ENCODE measurements at places on chromosomes 3 and 15. TPM values are rescaled to one million over a fixed set of nuclear protein-coding genes. Genes with fewer than 3 reads are reported as not detected.

DNA sequence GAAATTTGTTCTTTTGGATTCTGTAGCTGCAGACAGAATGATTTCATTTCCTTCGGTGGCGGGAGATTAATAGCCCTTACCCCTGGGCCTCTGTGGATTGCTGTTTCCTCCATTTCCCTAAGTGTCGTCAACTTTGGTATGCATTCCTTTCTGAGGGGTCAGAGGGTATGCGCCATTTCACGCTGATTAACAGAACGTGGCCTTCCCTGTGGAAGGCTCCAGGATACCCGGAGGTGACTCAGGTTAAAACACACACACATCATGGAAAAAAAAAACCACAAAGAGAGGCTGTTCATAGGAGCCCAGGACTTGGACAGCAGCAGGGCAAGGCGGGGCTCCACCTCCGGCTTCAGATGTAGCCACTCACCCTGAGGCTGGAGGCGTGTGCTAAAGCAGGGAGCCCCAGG, 51.9 kb downstream of the EPHB1 start:
- no peak for DNase-seq

DNA sequence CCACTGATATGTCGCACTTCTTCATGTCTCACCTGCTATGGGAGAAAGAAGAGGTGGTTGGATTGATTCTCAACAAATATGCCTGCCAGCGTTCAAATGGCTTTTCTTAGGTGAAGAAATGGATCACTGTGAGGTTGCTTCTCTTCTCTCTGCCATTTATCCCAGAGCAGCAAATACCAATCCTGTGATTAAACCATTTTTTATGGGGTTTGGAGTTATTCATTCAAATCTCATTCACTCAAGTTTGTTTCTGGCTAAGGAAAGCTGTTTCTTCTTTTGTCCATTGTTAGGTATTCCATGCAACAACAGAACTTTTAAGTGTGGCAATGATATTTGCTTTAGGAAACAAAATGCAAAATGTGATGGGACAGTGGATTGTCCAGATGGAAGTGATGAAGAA, 12.2 kb upstream of the C3orf52 start:
- no peak for DNase-seq

DNA sequence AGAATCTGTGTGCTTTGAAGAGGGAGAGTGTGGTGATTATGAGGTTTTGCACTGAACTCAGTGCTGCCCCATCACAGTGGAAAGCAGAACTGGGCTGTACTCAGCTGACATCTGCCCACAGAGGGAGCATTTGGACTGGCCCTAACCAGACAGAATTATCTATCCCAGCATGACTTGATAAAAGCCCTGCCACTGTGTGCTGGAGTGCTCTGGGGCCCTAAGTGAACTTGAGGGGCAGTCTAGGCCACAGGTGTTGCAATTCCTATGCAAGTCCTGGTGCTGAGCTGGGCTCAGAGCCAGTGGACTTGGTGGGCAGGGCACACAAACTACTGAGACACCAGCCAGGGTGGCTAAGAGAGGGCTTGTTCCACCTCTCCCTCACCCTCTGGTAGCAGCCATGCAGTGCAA, 269.2 kb upstream of the CTNNB1 start:
- DNase-seq: no peak

- no peak for DNase-seq
Measured at GRCh38 chr15:97350813-97351212, 609.7 kb upstream of the ARRDC4 start.

DNA sequence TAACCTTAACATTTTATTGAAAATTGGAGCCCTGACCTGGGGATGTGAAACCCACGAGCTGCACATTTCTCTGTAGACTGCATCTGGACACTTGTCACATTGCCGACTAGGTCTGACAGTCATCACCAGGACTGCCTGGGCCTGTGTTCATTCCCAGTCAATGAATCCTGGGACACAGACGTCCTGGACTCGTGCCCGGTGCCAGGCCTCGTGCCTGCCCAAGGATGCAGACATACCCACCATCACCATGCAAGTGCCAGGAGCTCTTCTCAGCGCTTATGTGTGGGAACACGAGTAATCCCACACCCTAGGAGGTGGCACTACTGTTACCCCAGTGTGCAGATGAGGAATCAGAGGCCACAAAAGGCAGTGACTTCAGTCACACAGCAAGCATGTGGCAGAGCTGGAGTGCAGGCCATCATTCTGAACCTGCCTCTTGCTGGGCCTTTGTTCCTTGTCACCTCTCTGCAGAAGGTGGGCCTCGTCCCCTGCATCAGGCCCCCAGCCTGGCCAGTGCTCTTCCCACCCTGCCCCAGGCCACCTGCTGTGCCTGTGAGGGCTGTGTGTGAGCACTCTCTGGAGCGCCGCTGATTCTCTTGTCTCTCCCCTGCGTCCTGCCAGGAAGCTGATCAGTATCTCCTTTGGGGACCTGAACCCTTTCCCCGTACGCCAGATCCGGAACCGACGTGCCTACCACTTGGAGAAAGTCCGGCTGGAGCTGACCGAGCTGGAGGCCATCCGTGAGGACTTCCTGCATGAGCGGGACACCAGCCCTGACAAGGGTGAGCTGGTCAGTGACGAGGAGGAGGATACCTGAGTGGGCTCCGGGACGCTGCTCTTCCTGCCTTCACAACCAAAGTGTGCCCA, 58.5 kb downstream of the ADAMTS7 start:
- DNase-seq: no peak

DNA sequence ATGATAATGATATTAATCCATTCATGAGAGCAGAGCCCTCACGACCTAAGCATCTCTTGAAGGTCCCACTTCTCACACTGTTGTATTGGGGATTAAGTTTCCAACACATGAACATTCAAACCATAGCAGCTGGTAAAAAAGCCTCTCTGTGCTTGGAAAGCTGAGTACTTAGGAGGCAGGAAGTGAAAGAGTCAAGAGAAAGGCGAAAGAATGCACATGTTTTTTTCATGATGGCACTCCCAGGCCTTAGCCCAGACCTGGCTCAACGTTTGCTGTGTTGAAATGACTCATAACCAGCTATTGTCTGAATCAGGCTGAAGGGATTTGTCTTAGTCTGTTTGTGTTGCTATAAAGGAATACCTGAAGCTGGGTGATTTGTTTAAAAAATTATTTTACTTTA, 84.4 kb upstream of the RGMA start:
- DNase-seq: no peak

DNA sequence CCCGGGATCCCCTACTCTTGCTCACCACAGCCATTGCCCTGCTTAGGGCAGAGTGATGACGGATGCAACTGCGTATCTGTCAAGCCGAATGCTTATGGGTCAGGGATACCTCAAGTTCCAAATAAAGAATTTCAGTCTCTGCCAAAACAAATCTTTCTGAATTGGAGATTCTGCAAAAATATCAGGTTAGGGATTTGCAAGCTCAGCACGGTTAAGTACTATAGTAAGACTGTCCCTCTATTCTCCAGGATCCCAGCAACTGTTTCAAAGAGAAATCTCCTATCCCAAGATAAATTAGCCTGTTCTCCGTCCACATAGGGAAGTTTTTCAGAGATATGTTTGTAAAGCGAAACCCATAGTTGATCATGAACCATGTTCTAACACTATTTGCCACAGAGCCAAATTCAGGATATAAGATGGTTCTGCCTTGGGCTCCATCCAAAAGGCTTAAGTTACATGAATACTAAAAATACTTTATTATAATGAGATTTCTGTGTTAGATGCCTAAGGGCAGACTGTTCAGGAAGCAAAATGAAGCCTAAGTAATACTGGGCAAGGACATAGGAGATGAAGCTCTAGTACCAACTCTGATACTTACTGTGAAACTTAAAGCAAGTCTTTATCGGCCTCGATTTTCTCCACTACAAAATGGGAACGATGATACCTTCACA, 100.1 kb upstream of the LPP start:
- DNase-seq: no peak

- DNase-seq: no peak
Measured at GRCh38 chr3:197181741-197182140, 116.7 kb downstream of the DLG1 start.

DNA sequence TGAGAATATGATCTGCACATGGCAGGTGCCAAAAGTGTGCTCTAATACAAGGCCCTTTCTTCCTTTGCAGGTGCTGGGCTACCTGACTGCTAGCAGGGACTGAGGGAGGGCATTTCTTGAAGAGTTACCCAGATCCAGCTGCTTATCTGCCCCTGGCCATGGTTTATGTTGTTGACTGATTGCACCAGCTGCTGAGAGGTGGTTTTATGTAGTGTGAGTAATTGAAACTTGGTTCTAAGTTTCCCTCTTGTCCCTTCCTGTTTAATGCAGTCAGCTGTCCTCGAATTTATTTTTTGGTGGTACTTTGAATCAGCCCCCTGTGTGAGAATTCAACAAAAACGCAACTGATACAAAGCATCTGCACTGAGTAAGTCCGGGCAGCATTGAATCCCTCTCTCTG, 288.3 kb upstream of the C2CD4B start:
- no peak for DNase-seq

DNA sequence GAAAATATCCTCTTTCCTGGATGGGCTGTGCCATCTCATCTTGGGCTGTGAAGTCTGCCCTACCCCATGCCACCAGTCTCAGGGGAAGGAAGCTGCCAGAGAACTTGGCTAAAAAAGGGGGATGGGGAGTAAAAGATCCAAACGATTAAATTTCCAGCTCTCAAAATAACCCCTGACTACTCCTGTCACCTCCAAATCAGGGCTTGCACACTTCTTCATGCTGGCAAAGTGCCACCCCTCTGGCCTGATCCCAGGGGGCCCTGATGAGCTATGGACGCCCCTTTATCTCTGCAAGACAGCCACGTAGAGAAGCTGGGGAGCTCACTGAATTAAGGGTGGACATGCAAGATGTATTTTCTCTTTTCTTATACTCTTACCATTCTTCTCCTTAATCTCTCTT, 1.2 kb upstream of the MLF1 start:
- DNase-seq: no peak

DNA sequence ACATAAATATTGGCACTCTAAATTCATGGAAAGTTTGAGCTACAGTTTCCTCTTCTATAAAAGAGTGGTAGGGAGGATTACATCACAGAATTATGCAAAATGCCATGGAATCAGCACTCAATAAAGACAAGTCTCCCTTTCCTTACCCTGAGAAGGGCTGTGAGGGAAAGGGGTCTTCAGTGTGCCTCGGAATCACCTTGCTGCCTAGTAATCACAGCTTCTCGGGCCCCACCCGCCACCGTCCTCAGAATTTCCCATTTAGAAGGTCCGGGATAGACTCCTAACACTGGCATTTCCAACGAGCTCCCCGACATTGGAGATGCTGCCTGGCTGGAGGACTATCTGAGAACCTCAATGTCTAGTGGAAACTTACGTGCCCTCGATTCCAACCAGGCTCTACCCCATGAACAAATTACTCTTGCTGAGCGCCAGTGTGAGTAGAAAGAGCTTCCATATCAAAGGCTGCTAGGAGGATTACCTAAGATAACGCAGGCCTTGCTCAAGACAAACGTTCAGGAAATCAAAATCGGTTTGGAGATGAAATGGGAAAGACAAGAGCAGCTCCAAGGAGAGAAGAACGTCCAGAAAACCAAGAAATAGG, 92.1 kb upstream of the CHD2 start:
- no peak for DNase-seq

DNA sequence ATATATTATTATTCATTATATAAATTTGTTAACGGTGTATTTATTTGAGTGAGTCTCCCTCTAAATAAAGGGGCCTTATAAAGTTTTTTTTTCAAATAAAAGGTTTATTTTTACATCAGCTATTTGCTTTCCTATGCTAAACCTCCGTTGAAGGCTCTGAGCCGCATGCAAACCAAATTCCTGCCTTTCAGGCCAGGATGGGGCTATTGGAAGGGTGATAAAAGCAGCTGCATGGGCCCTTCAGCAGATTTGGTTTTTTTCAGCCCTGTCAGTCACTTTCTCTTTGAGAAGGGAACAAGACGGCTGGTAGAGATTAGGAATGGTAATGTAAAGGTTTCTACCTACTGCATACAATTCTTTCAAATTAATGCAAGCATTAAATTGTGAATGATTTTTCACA, 244.2 kb downstream of the WNT5A start:
- DNase-seq: no peak

Gene TUSC7
- not detected for total RNA-seq

Gene ABI3BP
- total RNA-seq: 0.10 TPM

Gene CPN2
- total RNA-seq: not detected

Gene SMCO1
- not detected for total RNA-seq

Gene AHSG
- total RNA-seq: 1.2 TPM

Gene TLR9
- total RNA-seq: 4.8 TPM

Gene TMEM45A
- total RNA-seq: 1.0 TPM

Gene RTP3
- not detected for total RNA-seq

Gene CFAP92
- not detected for total RNA-seq
